ENCODE measurements at places on chromosomes 3 and 15.

- DNase-seq, result no peak
These were observed 351.2 kb downstream of the LPP start for GRCh38 chr3:188505151-188505550.

DNA sequence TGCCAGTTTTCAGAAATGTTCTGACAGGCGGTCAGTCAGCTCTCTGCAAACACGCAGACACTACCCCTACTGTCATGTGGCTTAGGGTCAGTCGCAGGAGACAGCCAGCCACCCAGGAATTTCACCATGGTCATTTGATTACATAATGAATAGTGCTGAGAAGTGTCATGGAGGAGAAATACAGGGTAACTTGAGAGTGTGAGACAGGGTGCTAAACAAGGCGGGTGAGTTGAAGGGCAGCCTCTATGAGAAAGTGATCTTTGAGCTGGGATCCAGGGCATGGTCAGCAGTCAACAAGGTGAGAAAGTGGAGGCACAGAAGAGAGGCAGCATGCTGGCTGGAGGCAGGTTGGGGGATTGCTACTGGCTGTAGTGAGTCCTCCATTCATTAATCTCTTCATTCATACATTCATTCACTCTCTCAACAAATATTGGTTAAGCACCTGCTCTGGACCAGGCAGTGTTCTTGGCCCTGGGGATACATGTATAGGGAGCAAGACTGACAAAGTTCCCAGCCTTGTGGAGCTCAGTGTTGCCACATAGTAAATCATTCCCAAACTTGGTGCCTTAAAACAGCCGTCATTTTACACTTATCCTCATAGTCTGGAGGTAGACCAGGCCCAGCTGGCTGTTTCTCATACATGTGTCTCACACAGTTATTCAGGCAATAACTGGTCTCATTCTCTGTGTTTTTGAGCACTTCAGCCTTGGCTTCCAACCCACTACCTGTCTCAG, 14.8 kb downstream of the PXYLP1 start:
- no peak for DNase-seq

DNA sequence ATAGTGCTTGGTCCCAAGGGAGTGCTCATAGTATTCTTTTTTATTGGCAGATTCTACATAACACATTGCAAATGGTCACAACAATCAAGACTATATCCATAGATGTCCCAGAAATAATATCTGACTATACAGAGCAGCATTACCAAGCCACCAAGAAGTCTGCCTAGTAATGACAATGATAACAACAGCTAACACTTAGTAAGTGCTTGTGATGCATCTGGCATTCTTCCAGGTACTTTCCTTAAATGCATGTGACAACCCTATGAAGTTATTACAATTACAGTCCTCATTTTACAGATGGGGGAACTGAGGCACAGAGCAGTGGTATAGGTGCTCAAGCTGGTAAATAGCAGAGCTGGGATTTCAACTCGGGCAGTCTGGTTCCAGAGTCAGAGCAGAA, 49.6 kb upstream of the ICE2 start:
- DNase-seq, result peak; percentile 28

DNA sequence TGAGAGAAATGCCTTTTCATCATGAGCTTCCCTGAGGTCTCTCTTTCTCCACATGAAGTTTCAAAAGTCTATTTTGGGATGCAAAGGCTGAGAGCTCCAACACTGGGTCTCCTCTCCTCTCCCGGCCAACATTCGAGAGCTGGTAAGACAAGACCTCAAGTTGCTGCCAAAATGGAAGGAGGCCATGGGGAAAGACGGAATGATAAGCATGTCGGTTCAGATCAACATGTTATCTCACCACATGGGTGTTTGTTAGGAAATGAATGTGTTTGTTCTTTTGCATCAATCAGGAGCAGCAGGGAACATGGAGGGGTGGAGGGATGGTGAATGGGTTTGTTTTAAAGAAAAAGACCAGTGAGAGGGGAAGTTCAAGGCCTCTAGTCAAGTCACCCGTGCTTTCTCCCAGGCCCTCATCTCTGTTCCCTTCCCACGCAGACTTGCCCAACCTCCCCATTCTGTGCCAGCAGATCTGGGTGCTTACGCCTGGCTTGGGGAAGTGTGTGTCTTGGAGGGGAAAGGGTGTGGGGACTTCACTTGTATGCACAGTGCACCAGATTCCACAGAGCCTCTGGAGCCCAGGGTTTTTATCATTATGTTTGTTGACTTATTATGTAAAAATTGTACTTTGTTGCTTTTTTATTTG, 23.5 kb upstream of the ATP10A start:
- DNase-seq, result no peak

DNA sequence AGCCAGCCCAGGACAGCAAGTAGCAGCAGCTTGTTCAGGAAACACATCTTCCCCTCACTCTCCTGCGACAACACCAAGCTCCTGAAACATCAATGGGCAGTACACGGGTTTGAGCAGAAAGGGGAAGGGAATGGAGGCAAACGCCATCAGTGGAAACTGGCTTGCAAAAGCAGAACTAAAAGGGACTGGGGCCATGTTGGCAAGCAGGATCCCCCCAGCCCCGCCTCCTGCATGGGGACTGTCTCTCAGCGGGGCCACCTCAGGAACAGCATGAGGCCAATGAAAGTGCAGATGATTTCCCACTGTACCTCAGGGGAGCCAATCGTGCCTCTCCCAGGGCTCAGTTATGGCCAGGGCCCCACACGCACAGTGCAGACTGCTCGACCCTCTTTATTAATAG, 6.8 kb downstream of the CDAN1 start:
- no peak for DNase-seq

GRCh38 chr15:31051496-31052080, 49.9 kb downstream of the TRPM1 start:
- no peak for DNase-seq

DNA sequence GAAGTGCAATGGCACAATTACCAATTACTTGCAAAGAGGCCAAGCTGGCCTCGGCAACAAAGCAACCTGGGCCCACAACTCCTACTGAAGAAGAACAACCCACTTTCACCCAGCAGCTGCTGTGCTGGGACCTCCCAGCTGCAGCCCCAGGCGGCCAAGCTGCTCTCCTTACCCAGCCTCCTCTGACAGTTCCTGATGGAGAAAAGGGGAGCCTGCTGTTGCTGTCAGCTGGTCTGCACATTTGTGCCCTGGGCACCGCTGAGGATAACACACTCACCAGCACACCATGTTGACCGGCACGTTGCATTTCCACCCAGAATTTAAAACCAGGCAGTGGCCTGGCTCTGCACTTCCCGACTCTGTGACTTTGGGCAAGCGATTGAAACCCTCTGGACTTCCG, 33.6 kb downstream of the SSUH2 start:
- no peak for DNase-seq

- DNase-seq, result no peak
These were observed 20.1 kb downstream of the DUSP7 start for GRCh38 chr3:52036222-52036694.

GRCh38 chr3:30085486-30085885, 520.9 kb upstream of the TGFBR2 start:
- no peak for DNase-seq

DNA sequence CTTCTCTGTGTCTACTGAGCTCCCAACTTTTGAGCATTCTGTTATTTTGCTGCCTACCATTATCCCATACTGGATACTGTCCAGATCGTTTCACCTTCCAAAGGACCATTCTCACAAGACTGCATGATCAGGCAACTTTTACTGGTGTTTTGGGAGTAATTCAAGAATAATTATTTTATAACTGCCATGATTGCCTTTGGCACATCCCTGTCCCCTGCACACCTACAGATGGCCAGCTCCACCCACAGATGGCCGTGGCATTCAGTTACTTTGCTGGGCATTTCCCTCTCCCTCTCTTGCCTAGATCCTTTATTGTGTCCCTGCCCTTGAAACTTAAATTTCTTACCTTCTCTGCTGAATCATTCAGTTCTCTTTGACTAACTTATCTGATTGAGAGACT, 263.9 kb downstream of the DIPK2A start:
- DNase-seq, result no peak
